Activated T-cell treated with anti-CD3 and anti-CD28 coated beads, Interleukin-2, amount 50 U/mL, for 72 hours (primary cell): ENCODE measurements at places on chromosomes 6 and 20. TPM values are rescaled to one million over a fixed set of nuclear protein-coding genes. Genes with fewer than 3 reads are reported as not detected.

MATN4 gene
- total RNA-seq, result 5.1 TPM

DNA sequence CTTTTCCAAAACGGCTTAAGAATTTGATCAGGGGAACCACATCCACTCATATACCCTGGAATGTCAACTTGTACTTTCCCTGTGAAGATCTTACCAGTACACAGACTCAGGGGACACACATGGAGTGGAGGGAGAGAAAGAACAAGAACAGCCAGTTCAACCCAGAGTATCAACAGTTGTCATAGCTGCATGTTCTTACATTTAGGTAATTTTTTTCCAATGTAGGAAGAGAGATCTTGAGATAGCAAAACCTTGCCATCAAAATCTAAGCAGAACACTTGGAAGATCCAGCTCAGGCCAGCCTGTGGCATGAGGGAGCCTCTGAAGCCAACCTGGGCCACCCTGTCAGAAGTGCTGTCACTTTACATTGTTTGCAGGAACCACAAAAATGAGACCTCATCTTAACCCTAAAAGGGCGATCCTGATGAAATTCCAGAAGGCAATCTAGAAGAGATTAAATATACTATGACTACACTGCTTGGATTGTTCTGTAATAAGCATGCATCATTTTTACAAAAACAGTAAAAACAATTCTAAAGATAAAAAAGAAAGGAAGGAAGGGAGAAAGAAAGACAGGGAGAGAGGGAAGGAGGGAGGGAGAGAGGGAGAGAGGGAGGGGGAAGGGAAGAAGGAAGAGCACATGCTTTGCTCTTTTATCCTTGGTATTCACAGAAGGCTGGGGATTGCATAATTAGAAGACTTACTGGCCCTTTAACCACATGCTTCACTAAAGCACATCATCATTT, 124.7 kb upstream of the TCF21 start:
- no peak for DNase-seq

DNA sequence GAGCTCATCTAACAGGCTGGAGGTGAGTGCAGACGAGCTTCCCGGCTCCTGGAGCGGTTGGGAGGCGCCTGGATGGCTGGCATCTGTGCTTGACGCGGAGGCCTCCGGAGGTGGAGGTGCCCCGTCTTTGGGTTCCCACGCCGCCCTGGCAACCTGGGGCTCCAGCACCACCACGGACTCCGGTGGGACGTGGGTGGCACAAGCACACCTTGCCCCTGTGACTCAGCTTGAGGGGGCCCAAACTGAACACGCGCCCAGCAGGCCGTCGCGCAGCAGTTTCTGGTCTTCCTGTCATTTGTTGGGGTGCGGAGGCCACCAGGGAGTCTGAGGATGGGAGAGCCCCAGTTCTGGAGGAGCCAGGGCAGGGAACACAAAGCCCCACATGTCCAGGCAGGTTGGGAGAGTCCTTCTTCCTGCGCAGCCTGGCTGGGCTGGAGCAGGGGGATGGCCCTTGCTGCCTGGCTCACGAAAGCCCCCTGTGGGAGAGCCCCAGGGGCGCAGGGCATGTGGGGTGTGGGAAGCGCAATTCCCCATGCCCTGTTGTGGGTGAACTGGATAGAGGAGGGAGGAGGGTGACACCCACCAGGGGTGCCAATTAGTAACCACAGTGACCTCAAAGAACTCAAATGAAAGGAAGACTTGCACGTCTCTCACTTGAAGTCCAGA, 1378.6 kb upstream of the DEFB115 start:
- peak; percentile 5 for DNase-seq

SLC22A2 gene
- not detected for total RNA-seq

DEFB116 gene
- not detected for total RNA-seq
